NCI-H1092 (cell line): ENCODE measurements at places on chromosomes 13 and 19.

DNA sequence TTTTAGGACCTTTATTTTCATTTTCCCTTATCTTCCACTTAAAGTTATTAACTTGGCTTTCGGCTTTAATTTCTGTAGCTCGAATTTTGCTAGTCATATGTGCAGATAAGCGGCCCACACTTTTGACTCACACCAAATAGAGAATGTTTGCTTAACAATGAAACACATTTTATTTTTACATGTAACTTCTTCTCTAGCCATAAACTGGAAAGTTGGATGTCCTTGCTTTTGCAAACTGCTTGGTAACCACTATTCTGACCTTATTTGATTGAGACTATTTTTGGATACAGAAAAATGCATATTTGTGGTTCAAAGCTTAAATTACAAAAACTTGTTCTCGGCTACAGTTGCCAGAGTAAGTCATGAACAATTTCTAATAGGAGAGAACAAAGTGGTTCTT lies 600.0 kb downstream of the KCTD12 start:
- DNase-seq = no peak

- DNase-seq = no peak
These were observed 4.7 kb downstream of the PTH2 start for GRCh38 chr19:49418511-49418910.

DNA sequence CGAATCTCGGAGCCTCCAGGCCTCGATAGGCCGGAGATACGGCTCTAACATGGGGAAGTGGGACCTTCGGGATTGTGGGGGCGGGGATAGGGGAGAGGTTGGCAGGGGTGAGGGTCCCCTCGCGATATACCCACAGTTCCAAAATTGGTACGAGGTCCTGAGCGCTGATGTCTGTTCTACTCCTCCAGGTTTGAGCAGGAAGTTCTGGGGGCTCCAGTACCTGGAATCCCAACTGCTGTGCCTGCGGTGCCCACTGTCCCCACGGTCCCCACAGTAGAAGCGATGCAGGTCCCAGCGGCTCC lies 447 bp downstream of the RBM42 start:
- DNase-seq = no peak

DNA sequence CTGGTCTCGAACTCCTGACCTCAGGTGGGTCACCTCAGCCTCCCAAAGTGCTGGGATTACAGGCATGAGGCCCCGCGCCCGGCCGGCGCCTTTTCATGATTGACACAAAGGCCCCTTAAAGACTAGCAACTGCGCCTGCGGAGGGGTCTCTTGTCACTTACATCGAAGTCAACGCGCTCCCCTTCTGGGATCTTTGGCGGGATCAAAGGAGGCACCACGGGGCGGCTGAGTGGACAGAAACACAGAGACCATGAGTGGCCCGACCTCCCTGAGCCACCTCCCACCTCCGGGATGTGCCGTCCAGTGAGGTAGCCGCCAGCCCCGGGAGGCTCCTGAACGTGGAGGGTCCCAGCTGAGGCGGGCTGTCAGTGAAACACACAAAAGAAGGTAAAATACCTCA lies 7.3 kb downstream of the TNNT1 start:
- DNase-seq = no peak

GRCh38 chr13:113329656-113330312 lies 32.7 kb downstream of the LAMP1 start:
- no peak for DNase-seq

DNA sequence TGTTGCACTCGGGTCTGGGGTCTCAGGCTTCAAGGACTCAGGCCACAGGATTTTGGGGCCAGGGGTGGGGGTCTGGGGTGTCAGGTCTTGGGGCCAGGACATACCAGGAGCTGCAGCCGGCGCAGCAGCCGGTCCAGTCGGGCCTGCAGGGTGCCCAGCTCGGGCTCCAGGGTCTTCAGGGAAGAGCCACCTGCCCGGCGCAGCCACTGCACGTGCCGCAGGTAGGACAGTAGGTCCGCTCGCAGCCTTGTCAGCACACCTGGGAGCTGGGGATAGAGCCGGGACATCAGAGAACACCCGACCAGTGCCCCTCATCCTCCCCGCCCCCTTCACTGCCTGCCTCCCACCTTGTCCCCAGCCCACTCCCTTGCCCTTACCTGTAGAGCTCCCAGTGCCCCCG lies 2.2 kb downstream of the IL11 start:
- no peak for DNase-seq

GRCh38 chr13:35648201-35648600 lies 171.7 kb upstream of the MAB21L1 start:
- DNase-seq = no peak

DNA sequence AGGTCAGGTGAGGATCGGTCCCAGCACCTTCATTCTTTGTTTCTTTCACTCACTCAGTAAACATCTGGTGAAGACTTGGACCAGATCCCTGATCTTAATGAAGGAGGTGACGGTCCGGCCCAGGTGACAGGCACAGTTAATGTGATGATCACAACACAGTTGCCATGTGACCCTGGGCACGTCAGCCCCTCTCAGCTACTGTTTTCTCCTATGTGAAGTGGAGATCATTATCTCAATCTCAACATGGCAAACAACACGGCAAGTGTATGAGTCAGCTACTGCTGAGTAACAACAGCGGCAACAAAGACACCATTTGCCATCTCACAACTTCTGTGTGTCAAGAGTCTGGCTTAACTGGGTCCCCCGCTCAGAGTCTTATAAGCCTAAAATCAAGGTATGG lies 74.6 kb downstream of the GNG7 start:
- no peak for DNase-seq
